ENCODE measurements at places on chromosomes 12 and 14.

- no peak for DNase-seq
Observed at GRCh38 chr12:130937063-130937462, 16.6 kb upstream of the ADGRD1 start.

DNA sequence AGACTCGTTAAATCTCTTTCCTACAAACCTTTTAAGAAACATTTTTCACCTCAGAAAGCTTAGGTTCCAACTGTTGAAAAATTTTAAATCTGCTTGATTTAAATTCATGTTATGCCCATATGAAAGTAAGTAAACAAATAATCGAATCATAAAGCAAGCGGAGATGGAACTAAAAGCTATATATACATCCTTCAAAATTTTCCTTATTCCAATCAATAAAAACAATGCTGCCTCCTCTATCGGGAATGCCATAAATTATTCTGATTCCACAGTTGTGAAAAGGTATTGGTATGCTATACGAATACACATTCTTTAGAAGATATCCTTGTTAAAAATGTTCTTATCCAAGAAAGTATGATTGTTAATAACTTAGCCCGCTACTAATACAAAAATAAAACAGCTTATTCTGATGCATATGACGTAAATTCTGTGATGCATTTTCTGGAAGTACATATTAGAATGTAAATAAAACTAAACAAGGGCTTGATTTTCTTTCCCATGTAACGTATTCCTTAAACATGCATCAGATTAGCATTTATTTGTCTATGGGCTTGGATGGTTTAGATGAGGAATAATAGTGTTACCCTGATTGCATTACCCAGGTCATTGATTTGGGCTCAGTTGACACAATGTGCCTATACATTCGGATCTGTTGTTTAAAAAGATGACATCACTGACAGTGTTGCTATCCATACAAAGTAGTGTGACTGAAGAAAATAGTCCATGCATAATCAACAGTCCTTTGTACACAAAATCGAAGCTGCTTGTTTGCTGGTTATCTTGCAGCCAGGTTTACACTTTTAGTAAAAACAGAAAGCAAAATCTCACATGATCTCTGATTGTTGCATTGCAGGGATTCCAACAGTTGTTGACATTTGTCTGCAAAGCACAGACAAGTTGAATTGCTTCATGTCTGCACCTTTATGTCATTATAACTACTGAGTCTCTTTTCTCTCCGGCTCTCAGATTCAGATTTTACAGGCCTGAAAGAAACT is 656 bp upstream of the DTD2 start:
- no peak for DNase-seq

- no peak for DNase-seq
Observed at GRCh38 chr14:64954491-64955240, 12.1 kb upstream of the GPX2 start.

- no peak for DNase-seq
Observed at GRCh38 chr14:92551044-92551841, 37.7 kb downstream of the RIN3 start.

DNA sequence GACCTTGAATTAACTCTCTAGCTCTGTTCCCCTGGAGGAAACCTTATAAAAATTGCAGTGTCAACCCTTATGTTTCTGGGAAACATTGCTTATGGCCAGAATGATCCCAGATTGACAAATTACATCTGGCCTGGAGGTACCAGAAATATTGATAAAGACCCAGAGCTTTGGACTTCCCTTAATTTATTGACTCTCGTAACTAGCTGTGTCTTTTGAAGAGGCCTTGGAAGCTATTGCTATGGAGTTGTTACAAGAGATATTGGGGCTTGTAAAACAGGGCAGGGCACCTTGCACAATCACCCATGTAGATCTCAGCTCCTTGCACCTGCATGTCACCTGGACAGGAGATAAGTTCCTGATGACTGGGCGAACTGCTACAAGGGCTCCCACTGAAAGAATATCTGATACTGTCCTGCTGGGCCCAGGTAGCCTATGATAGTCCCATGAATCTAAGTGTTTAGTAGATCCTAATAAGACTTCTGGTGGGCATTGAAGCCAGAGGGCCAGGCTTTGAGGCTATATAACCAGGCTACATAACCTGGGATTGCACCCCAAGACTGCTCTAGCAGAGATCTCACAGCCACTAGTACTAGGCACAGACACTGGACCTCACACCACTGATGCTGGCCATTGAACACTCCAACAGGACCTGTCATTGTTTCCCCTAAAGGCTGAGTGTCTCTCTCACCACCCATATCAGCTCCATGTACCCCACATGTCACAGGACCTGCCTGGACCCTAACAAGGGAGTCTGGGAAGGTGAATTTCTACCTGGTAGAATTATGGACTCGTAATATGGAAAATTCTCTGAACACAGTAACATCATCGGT is 135.7 kb upstream of the PWP1 start:
- DNase-seq = no peak
